ENCODE measurements at places on chromosomes 12 and 14.

DNA sequence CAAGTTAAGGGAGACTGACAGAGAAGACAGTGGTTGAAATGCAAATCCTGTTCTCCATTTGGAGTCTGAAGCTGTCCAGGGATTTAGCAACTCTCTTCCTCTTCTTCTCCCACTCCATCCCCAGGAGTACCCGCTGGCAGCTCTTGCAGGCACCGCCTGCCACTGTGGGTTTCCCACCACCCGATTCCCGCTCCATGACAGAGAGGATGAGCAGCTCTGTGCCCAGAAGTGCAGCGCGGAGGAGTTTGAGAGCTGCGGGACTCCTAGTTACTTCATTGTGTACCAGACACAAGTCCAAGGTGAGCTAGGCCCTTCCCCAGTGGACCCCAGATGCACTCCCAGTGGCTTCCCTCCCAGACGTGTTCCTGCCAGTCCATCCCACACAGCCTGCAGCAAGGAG lies 97.8 kb downstream of the WSCD2 start:
- no peak for DNase-seq

- peak; percentile 53 for DNase-seq
Observed at GRCh38 chr12:47837190-47838171, 17.8 kb upstream of the HDAC7 start.

- no peak for DNase-seq
Observed at GRCh38 chr12:56833780-56834179, 70.7 kb downstream of the HSD17B6 start.

GRCh38 chr12:3529281-3529680 lies 38.3 kb downstream of the PRMT8 start:
- no peak for DNase-seq

GRCh38 chr12:15520083-15520482 lies 197.8 kb downstream of the PTPRO start:
- no peak for DNase-seq

GRCh38 chr14:56297449-56297848 lies 179.2 kb downstream of the PELI2 start:
- no peak for DNase-seq

DNA sequence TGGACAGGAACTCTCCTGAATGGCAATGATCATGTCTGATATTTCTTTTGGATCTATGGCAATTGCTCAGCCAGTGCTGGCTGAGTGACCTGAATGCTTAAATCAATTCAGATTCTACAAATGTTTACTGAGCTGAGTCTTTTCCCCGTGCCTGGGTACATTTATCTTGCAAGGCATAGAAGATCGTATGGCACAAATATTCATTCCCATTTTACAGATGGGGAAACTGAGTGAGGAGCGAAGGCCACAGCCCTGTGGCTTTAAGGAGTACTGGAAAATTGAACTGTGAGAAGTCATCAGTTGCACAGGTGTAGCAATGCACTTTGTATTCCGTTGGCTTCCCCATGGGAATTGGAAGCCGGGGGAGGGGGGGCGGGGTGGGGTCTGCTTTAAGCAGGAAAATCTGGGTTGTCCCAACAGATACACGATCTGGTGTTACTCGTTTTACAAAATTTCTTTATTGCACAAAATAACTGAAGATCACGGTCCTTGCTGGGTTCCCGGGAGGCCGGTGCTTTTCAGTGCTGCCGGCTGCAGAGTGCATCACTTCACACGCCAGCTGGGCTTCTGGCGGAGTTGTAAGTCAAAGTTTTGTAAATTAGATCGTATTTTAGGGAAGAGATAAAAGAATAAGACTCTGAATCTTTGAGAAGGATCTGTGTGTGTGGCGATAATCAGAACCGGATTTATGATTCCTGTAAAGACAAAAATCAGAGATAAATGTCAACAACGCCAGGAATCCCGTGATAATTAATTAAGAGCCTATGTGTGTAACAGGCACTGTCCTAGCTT lies 75.0 kb upstream of the MAP1LC3B2 start:
- DNase-seq, result no peak

- no peak for DNase-seq
Observed at GRCh38 chr12:49359671-49360070, 7.6 kb upstream of the SPATS2 start.

- no peak for DNase-seq
Observed at GRCh38 chr12:82090165-82090564, 268.0 kb downstream of the CCDC59 start.

DNA sequence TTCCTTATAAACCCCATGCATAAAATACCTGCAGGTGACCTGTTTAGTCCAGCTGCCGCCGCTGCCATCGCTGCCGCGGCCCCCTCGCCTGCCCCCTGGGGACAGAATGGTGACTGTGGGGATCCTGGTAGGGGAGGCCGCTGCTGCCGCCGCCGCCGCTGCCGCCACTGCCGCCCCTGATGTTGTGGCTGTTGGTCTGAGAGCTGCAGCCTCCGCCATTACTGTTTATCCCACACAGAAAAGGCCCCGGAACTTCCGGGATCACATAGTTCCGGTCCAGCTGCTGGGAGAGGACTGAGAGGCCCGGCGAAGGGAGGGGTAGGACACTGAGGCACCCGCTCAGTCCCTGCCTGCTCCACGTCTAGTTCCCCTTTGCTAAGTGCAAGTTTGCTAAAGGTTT lies 244.9 kb downstream of the C12orf50 start:
- DNase-seq, result no peak

- DNase-seq, result no peak
Observed at GRCh38 chr14:24133735-24134134, 2.3 kb upstream of the PSME1 start.

DNA sequence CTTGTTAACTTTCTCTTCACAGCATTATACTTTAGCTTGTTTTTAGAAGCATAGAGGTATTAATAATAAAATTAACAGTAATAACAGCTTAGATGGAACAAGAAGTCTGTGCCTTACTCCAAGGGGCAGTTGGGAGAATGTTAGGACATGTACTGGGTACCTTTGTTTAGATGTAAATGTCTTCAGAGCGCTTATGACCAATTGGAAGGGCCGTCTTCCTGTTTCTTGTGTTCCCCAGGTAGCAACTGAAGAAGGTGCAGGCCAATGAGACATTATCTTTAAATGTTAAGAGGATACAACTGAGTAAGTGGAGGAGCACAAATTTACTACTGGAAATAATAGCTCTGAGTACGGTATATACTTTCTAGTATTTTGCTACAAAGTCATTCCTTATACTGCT lies 180.9 kb upstream of the SYT1 start:
- DNase-seq, result no peak

GRCh38 chr14:58755031-58755925 lies 117.5 kb downstream of the DACT1 start:
- no peak for DNase-seq

GRCh38 chr12:44873898-44874297 lies 2.2 kb downstream of the NELL2 start:
- DNase-seq, result no peak

DNA sequence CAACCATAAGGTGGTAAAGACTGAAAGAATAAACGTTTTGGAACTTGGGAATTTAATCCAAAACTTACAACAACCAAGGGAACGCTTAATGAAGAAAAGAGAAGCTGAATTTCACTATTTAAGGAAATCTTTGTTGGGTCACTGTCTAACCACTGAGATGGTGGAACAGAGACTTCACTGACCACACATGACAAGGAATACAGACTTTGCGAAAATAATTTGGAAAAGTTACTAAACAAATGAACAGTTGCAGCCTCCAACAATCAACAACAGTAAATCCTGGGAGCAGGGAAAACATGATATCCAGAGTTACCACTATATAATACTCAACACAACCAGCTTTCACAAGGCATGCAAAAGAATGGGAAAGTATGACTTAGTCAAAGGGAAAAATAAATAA lies 79.1 kb downstream of the CMKLR1 start:
- DNase-seq, result no peak

DNA sequence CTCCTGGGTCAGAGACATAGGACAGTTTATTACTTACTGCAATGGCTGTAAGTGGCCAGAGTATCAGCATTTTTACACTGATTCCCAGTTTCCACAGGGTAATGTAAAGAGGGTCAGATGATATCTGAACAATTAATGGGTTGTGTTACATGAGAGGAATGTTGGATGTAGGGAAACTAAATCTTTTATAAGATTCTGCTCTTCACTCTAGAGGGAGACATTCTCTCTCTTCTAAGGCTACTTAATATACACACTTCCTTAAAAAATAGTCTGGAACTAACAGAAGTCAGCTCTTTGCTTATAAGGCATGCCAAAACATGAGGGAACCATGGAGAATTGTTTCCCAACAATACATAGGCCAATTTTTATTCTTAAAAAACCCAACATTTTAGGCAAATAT lies 389.8 kb downstream of the ETNK1 start:
- DNase-seq, result no peak

GRCh38 chr14:55578511-55578910 lies 1.5 kb upstream of the KTN1 start:
- no peak for DNase-seq

DNA sequence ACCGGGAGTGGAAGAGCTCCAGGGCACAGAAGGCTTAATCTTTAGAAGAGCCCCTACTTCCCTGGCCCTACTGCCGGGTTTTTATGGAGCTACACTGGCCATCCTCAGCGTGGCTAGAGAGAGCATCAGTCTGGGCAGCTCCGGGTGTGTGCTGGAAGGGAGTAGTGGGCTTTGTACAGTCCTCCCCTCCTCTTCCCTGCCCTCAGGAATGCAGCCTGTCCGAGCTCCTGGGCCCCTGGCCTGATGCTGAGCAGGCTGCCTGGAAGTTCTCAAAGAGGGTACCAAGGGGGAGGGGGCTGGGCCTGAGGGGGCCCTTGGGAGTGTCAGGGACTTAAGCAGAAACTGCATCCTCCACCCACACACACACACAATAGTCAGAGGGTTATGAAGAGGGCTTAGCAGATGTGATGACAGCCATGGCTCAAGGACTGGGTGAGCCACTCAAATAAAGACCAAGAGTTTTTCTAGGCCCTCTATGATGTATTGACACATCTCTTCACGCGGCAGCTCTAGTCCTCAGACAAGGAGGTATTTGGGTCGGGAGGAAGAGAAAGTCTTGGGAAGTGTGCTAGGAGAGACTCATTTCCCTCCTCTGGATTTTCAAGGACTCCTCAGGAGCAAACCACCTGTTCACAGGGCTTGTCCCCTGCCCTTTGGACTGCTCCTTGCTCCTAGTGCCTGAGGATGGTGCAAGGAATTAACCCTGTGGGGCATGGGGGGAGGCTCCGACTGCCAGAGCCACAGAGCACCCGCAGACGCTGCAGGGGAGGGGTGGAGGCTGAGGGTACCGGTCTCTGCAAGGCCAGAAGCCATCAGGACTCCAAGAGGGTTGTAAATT lies 16.5 kb upstream of the FIGNL2 start:
- DNase-seq, result no peak

DNA sequence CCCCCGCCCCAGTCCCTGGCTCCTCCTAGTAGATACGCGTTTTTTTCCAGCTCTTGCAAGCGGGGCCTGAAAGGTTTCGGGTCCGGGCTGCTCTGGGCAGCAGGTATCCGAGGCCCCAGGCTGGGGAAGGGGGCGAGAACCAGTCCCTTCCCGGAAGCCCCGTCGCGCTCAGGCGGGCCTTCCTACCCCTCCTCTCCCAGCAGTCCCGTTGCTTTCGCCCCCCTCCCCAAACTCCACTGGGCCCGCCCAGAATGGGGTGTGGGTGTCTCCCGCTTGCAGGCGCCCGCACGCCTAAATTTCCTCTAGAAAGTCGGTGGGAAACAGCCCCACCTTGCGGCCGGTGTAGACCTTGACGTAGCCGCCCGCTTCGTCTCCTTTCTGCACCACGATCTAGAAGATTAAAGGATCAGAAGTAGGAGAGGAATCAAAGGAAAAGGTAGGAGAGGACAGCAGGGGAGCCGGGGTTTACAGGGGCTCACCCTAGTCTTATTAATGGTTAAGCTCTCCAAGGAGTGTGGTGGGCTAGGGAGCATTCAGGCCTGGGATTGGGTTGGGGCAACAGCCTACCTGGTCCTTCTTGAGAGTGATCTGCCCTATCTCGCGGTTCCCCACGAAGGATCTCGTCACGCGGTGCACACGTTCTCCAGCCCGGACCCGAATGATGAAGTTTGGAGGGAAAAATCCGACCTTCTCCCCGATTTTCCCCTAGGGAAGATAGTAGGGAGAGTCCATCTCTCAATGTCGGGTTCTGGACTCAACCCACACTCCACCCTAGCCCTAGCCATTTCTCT lies 7.3 kb downstream of the STAC3 start:
- DNase-seq, result peak; percentile 52

- DNase-seq, result no peak
Observed at GRCh38 chr12:101850199-101850598, 19.4 kb upstream of the GNPTAB start.

DNA sequence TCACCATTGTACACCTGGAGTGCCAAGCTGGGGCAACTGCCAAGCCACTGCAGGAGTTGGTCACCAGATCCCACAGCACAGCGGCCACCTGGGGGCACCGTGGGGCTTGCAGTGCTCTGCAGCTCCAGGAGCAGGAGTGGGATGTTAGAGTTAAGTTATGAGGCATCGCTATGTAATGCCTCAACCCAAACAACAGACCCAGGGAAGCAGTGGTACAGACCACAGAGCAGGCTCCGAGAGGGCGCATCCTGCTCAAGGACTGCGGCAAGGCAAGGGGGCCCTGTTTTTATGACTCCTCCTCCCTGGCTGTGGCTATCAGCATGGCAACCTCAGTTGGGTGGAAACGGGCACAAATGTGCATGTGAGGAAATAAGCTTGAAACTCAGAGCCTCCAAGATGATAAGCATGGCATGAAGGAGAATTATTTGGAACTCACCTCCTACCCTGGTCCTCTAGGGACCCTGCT lies 63.1 kb downstream of the ARL6IP4 start:
- peak; percentile 80 for DNase-seq

DNA sequence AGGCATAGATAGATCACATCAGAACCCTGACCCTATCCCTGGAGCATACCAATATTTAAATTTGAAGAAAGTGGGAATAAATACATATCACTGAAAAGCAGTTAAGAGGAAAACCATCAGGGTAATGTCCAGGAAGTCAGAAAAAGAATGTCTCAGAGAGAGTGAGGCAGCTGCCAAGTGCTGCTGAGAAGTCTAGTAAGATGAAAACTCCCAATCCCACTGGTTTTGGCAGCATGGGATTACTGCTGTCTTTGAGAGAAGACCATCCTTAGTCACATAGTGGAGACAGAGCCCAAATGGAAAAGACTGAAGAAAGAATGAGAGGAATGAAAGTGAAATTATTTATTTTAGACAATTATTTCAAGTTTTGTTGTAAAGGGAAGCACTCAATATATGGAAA lies 11.5 kb upstream of the TSPAN8 start:
- DNase-seq, result no peak

GRCh38 chr12:1305791-1306500 lies 288.4 kb downstream of the FBXL14 start:
- no peak for DNase-seq

DNA sequence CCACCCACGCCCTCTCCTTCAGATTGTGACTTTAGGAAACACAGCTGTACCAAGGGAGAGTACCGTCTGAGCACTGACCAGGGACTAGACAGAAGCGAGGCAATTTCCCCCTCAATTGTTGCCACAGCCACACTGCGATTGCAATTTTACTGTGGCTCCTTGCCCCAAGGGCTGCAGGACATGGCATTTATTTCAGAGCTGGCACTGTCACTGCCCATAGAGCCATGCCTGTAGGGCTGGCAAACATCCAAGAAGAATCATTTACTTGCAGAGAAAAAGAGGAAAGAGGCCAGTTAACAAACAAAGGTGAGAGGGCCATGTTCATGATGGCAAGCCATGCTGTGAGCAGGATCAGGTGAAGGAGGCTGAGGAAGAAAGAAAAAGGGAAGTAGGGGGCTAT lies 129.6 kb downstream of the EMP1 start:
- no peak for DNase-seq
